Chondrocyte (in vitro differentiated cells): ENCODE measurements at places on chromosomes 12 and 14. TPM values are rescaled to one million over a fixed set of nuclear protein-coding genes. Genes with fewer than 3 reads are reported as not detected.

Gene COQ5
- 16.2 to 22.9 TPM (median 19.8 TPM) in 3 replicates for total RNA-seq

Gene SERPINA9
- not detected in 3 replicates for total RNA-seq

Gene KLRF2
- not detected in 3 replicates for total RNA-seq

Gene NPAS3
- 1.6 to 5.7 TPM (median 2.6 TPM) in 3 replicates for total RNA-seq

DNA sequence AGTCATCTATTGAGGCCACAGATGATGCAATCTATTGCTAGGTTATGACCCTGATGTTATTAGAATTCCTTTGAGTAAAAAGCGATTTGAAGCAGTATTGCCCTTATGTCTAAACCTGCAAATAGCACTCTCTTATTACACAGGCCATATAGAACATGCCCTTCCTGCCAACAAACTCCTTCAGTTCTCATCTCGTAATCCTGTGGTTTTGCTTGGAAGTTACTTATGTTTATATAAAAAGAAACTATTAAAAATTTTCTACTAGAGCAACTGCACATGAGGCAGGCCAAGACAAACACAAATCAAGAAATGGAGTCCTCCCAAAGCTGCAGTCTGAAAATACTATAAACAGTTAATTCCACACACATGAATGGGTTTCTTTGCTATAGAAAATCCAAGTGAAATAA lies 1200.2 kb downstream of the LRFN5 start:
- DNase-seq: no peak

- DNase-seq: no peak
Observed at GRCh38 chr12:88836156-88836555, 255.9 kb upstream of the KITLG start.

GRCh38 chr12:69821032-69821455 lies 4.0 kb upstream of the MYRFL start:
- DNase-seq: no peak

DNA sequence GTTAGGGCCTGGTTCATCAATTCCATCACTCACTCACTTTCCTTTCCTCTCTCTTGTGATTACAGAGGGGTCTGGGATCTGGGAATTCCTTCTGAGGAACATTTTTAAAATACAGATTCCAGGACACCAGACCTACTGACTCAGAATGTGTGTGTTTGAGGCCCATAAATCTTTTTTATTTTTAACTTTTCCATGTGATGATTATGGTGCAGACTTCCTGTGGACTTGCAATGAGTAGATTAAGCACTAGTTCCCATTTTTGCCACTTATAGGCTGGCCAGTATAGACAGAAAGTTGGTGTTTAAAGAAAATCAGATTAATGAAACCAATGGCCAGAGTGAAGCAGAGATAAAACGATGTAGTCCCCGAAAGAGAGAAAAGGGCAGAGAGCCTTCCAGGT lies 28.1 kb downstream of the SLC41A2 start:
- DNase-seq: no peak

- DNase-seq: no peak
Observed at GRCh38 chr12:3713483-3713882, 39.4 kb downstream of the CRACR2A start.

- DNase-seq: no peak
Observed at GRCh38 chr12:9118158-9118557, 2.4 kb upstream of the A2M start.
